ENCODE measurements at places on chromosomes 11 and 22.

- DNase-seq = no peak
Observed at GRCh38 chr11:16935518-16936302, 78.5 kb downstream of the PLEKHA7 start.

- no peak for DNase-seq
Observed at GRCh38 chr22:28759861-28760560, 12.5 kb upstream of the CCDC117 start.

DNA sequence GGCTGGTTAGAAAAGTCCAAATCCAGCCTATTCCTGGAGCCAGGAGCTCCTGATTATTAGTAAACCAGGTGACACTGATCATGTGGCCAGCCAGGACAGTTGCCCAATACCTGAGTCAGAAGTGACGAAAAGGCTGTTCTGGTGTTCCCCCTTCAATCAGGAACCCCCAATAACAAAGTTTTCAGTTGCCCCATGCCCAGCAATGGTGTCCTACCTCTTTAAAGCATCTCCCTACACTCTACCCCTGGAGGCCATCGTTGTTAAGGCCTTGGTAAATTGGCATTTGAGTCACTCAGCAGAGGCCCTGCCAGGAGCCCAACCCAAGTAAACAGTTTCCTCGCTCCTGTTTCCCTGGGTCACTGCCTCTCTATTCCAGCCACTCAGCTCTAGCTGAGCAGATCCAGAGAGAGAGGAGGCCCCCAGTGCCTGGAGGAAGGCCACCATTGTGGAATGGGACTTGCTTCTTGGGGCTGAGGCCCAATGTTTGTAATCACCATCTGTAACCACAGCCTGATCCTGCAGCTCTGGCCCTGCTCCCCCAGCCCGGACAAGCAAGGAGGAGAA, 25.0 kb downstream of the ARHGAP1 start:
- DNase-seq = no peak

- DNase-seq = no peak
Observed at GRCh38 chr22:25837288-25837900, 95.4 kb downstream of the MYO18B start.

DNA sequence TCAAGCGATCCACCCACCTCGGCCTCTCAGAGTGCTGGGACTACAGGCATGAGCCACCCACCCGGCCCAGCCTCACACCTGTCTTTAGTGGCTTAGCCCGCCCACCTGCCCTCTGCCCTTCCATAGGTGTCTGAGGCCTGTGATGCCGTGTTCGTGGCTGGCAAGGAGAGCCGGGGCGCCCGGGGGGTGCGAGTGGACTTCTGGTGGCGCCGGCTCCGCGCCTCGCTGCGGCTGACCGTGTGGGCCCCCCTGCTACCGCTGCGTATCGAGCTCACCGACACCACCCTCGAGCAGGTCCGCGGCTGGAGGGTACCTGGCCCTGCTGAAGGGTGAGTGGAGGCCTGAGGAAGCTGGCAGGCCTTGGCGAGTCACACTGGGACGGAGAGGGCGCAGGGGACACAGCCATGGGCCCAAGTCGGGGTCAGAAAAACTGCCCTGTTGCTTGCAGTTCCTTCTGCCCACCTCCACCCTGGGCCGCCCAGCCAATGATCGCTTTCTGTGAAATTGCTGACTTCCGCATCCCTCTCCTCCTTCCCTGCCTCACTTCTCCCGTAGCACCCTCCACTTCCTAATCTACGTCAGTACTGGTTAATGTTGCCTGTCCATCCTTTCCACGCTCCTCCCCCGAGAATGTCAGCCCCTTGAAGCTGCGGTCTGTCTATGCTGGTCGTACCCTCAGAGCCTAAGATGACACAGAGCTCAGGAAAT, 9.3 kb downstream of the TMEM132A start:
- DNase-seq = no peak

DNA sequence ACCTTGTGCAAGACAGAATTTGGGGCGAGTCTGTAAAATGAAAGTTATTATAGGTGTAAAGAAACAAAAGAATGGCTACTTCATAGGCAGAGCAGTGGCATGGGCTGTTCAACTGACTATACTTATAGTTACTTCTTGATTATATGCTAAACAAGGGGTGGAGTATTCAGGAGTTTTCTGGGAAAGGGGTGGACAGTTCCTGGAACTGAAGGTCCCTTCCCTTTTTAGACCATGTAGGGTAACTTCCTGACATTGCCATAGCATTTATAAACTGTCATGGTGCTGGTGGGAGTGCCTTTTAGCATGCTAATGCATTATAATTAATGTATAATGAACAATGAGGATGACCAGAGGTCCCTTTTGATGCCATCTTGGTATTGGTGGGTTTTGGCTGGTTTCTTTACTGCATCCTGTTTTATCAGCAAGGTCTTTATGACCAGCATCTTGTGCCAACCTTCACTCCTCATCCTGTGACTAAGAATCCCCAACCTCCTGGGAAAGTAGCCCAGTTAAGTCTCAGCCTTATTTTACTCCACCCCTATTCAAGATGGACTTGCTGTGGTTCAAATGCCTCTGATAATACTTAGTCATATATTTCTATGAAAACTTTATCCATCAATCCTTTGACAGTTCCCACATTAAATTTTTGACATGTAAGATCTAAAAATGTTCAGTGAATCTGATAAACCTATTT, 118.6 kb downstream of the ARHGAP42 start:
- DNase-seq = no peak

GRCh38 chr11:116172851-116173250, 599.9 kb downstream of the BUD13 start:
- DNase-seq = no peak

- peak; percentile 1 for DNase-seq
Observed at GRCh38 chr11:120985718-120986569, 38.0 kb upstream of the TBCEL start.

DNA sequence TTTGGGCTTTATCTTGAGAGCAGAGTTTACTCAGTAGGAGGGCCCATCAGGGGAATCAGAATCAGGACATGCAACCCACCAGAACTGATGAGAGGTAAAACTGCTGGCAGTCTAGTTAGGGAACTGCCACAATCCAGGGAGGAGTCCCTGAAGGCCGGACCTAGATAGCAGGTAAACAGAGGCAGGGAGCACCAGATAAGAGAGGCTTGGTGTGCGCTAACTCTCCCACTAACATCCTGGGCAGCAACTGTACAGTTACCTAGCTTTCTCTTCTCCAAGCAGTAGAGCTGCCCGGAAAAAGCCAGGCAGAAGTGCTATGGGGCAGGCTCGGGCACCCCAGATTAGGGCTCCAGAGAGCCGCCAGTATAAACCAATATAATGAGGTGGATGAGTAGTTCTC, 865 bp upstream of the AMOTL1 start:
- no peak for DNase-seq

All from activated T-helper 9 cell treated with anti-CD3 and anti-CD28 coated beads, Interleukin-2, amount 50 U/mL, for 16 hours (primary cell).